PC-9 (cell line): ENCODE measurements at places on chromosomes 3 and 15. TPM values are rescaled to one million over a fixed set of nuclear protein-coding genes. Genes with fewer than 3 reads are reported as not detected.

EHD4 gene
- total RNA-seq: 15.4 and 18.1 TPM in 2 replicates

GABRR3 gene
- total RNA-seq: not detected in 2 replicates

C3orf70 gene
- total RNA-seq: not detected in 2 replicates

TRIM42 gene
- not detected in 2 replicates for total RNA-seq

- DNase-seq: no peak
These were observed 25.2 kb downstream of the PLXNB1 start for GRCh38 chr3:48404440-48405342.

- DNase-seq: no peak
These were observed 126.8 kb upstream of the CLSTN2 start for GRCh38 chr3:139808201-139808600.

POPDC2 gene
- total RNA-seq: 3.0 and 3.5 TPM in 2 replicates

DNA sequence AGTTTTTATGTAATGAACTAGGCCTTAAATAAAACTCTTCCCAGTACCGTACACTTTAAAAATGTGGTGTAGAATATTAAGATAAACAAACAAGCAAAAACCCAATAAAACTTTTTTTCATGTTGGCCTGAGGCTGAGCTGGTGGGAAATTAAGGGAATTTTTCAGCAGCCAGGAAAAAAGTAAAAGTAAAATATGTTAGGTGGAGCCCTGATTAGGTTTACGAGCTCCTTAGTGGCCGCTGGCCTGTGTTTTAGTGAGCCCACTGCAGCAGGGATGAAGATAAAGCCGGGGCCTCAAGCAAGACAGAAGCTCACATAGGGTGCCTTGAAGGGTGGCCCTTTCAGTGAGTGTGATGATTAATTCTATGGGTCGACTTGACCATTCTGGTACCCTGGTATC is 16.1 kb upstream of the ARL14 start:
- no peak for DNase-seq

RLBP1 gene
- not detected in 2 replicates for total RNA-seq

- DNase-seq: no peak
These were observed 672.7 kb upstream of the NAALADL2 start for GRCh38 chr3:174186377-174186989.

DNA sequence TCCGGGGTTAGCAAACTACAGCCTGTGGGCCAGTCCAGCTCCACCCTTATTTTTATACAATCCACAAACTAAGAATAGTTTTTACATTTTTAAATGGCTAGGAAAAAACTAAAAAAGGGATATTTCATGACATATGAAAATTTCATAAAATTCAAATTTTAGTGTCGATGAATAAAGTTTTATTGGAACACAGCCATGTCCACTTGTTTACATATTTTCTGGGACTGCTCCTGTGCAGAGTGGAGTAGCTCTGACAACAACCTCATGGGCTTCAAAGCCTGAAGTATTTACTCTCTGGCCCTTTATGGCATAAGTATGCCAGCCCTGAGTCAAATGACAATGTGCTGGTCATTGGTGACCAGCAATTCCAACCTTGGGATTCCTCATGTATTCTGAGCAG is 17.2 kb downstream of the EFCC1 start:
- no peak for DNase-seq

HYKK gene
- 5.6 and 6.9 TPM in 2 replicates for total RNA-seq

GRCh38 chr3:1227111-1227510 is 134.3 kb downstream of the CNTN6 start:
- DNase-seq: no peak

DNA sequence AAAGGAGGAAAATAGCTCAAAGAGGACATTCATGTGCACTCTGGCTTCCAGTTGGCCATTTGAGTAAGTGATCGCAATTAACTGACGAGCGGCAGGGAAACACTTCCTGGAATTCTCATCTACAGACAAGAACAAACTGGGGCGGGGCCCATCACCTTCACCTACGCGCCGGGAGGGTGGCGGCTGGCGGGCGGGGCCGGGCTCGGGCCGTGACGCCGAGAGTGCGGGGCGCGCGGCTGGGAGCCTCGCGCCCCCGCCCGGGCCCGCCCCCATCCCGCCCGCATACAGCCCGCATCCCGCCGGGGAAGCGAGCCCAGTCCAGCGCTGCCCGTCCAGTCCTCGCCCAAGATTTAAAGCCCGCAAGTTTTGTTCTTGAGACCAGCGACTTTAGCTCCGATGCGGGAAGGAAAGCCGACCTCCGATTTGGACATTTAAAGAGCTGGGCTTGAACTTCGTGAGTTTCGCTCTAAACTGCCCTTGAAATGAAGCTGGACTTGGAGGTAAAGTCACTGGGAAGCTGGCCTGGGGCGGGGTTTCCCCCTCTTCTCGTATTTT is at the start of gene B3GNT5:
Gene B3GNT5 (plus strand): TSS at position 281 of the 555 bp plus-strand sequence. CDS start 16,546 bp downstream, outside the sequence.
- DNase-seq: peak; percentile 85

- DNase-seq: no peak
These were observed 33.8 kb downstream of the MBNL1 start for GRCh38 chr3:152302521-152303021.

GRCh38 chr3:151307131-151307530 is 9.5 kb downstream of the GPR87 start:
- no peak for DNase-seq
